PC-9 (cell line): ENCODE measurements at places on chromosomes 1 and 21. TPM values are rescaled to one million over a fixed set of nuclear protein-coding genes. Genes with fewer than 3 reads are reported as not detected.

- peak; percentile 53 for DNase-seq
Measured at GRCh38 chr1:8075511-8076051, 49.5 kb upstream of the ERRFI1 start.

The DIP2A gene
- 39.9 and 44.6 TPM in 2 replicates for total RNA-seq

GRCh38 chr21:37855271-37855646, 61.0 kb downstream of the KCNJ6 start:
- DNase-seq: no peak

DNA sequence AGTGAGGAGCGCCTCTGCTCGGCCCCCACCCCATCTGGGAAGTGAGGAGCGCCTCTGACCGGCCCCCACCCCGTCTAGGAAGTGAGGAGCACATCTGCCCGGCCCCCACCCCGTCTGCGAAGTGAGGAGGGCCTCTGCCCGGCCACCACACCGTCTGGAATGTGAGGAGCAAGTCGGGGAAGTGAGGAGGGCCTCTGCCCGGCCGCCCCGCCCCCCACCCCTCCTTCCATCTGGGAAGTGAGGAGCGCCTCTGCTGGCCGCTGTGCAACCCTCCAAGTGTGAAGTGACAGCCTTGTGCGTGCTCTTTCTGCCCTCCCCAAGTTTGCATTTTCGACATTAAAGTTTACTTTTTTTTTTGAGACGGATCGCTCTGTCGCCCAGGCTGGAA, 5.1 kb upstream of the ZZZ3 start:
- peak; percentile 41 for DNase-seq

- no peak for DNase-seq
Measured at GRCh38 chr21:45987121-45987711, 5.6 kb downstream of the COL6A1 start.

DNA sequence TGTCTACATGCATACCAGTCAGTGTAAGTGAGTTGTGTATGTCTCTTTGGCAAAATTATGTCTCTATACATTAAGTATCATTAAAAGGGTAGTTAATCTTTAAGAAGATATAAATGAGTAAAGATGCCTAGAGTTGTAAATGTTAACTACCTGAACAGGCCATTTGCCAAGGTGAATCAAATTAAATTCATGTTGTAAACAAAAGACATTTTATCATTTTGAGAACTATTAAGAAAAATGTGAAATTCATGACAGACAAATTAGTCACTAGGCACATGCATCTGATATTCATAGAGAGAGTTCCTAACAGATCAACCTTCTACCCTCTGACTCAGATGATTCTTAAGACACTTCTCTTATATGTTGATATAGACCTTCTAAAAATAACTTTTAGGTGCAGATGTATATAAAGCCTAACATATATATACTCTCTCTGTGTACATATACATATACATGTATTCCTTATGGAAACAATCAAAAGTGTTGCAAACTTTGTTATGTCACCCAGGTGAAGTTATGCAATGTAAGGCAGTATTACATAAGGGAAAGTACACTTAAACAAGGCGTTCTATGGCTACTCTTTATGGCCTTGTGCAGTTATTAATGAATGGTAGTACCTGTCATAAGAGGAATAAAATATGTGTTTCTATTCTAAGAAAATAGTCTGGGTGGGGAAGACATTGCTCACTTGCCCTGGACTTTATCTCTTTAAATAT, at the start of gene TMPRSS15:
Gene TMPRSS15 (minus strand): TSS at position 51 of the 716 bp plus-strand sequence. CDS start 163 bp downstream, outside the sequence.
- DNase-seq: no peak
